ENCODE measurements at places on chromosomes 3 and 15.

GRCh38 chr15:80875568-80876347 lies 96.6 kb downstream of the CEMIP start:
- no peak for DNase-seq

DNA sequence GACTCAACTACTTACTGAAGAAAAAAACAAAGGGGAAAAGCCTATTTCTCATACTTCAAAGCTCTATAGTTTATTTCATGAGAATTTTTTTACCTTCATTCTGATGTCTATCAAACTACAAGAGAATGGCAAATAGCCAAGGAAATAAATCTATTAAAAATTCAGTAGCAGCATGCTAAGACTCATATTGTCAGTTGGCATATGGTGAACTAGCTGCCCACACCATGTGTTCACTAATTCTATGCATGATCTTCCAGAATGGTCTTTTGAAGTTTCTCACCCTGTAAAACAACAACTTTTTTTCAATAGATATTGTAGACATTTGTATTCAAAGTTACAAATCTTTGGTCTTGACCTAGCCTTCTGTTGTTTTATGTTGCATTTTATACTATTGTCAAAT lies 386.2 kb downstream of the RSL24D1 start:
- DNase-seq: no peak

- no peak for DNase-seq
These were observed 38.1 kb upstream of the SPPL2A start for GRCh38 chr15:50803479-50804180.

DNA sequence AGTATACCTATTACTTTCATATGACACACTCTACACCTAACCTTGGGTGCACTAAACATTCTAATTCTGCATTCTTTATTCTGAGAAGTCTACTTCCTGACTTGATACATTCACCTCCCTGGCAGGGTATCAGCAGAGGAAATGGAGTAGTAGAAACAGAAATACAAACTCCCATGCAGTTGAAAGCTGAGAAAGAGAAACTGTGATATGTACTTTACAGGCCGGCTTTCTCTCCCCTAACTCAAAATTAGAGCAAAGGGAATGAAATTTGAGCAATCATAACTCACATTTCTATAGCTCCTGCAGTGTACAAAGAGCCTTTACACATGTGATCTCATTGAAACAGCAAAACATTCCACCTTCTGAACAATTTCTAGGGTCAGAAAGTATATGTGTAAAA lies 135.5 kb upstream of the COL8A1 start:
- no peak for DNase-seq

- no peak for DNase-seq
These were observed 63.9 kb downstream of the CGNL1 start for GRCh38 chr15:57440167-57440566.

- DNase-seq: no peak
These were observed 3.6 kb downstream of the TAGLN3 start for GRCh38 chr3:112002096-112002971.

GRCh38 chr15:49314716-49315115 lies 108.3 kb upstream of the FGF7 start:
- no peak for DNase-seq

DNA sequence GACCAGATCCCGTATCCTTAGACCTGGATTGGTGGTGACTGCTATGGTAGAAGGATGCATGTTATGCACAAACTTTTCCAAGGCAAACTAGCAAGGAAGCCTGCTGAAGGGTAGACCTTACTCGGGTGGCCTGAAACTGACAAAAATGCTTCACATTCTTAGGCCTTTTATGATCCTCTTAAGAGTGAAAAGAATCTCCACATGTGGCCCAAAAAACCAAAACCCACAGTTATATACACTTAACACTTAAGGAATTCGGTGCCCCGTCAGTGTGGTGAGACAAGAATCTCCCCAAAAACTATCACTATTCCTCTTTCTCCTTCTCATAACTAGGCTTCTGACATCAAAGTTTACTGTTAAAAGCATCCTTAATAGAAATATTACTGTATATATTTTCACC lies 130.1 kb upstream of the SOX2 start:
- DNase-seq: no peak

DNA sequence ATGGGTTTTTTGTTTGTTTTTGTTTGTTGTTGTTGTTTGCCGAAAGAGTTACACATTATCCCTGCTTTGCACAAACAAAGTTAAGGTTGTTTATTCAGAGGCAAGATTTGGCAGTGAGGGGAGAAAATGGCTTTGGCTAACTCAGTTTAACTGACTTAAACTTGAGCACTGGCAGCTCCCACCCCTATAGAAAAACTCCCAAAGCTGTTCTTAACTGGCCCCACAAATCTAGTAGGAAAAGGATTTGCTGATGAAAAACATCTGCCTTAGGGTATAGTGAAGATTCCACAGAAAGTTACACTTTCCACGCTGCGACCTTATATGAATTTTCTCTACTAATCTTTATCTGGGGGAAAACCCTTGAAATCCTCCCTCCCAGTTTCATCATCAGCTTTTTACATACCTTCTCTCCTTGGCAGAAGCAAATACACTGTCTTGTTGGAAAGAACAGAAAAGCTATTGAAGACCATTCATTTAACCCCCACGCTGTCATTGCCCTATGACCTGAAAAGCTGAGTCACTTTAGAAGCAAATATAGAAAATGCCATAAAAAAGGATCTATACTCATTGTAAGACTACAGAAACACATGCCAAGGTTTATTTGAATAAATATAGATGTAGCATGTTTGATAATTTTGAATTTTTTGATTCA lies 551.7 kb downstream of the NR2F2 start:
- DNase-seq: no peak

DNA sequence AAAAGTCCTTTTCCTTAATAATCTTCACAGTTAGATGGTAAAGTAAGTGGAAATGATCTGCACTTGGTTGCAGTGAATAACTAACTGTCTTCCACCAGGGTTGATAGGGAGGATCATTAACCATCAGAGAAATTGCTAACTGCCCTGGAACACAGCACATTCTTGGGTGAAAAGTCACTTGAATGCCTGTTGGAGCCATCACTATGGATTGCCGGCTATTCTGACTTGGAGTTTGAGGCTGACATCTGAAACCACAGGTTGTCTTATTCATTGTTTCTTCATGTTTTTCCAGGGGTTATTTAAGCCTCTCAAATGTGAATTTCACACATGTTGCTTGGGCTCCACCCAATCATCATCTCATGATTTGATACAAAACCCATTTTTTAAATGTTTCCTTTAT lies 901.4 kb downstream of the MCTP2 start:
- no peak for DNase-seq

GRCh38 chr15:66956672-66957430 lies 108.6 kb upstream of the SMAD3 start:
- DNase-seq: no peak

GRCh38 chr3:155158346-155159037 lies 78.4 kb downstream of the MME start:
- DNase-seq: no peak

DNA sequence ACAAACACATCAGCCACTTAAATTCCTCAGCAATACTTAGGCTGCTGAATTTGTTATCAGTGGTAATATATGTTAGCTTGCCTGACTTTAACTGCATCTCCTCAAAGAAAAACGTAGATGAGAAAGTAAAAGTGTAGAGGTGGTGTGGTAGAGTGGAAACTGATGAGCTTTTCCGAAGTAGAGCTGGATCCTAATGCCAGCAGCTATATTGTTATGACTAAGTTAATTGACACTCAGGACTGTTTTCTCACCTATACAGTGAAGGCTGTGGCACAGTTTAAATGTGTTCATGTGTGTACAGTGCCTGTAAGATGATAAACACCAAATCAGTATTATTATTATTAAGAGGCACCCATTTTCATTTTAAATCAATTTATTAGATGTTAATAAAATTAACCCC lies 174.9 kb downstream of the TNIK start:
- no peak for DNase-seq

- no peak for DNase-seq
These were observed 55.5 kb upstream of the MRPS22 start for GRCh38 chr3:139288266-139288821.

- no peak for DNase-seq
These were observed 3.2 kb downstream of the PTPRG start for GRCh38 chr3:61564395-61565059.

GRCh38 chr3:8734137-8734878 lies 706 bp downstream of the CAV3 start:
- no peak for DNase-seq

- no peak for DNase-seq
These were observed 26.6 kb upstream of the PLAAT1 start for GRCh38 chr3:193214445-193214844.

DNA sequence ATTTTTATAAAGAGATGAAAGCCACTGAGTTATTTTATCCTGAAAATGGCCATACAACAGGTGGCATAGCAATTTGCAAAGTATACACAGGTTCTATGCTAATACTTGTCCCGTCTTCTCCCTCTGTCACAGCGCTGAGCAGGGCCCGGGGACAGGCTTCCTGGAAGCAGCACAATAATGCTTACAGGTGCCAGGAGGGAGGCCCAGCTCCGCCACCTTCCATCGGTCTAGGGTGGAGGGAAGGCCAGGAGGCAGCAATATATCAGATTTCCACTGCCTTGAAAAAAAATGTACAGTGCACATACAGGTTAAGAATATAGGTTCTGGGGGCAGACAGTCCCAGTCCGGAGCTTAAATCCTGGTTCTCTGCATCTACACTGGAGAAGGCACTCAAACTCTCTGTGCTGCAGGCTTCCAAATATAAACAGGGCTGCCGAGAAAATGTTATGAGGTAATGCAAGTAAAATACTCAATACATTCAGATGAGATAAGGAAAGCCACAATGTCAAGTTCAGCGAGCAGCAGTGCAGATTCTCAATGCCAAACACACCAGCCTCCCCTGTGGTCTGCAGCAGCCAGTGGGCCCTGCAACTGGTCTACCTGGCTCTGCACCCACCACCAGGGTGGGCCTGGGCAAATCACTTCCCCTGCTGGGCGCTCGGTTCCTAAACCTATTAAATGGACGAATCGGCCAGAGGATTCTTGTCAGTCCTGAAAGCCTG lies 189.6 kb downstream of the XXYLT1 start:
- no peak for DNase-seq

- no peak for DNase-seq
These were observed 134.3 kb downstream of the POLQ start for GRCh38 chr3:121411523-121411922.

DNA sequence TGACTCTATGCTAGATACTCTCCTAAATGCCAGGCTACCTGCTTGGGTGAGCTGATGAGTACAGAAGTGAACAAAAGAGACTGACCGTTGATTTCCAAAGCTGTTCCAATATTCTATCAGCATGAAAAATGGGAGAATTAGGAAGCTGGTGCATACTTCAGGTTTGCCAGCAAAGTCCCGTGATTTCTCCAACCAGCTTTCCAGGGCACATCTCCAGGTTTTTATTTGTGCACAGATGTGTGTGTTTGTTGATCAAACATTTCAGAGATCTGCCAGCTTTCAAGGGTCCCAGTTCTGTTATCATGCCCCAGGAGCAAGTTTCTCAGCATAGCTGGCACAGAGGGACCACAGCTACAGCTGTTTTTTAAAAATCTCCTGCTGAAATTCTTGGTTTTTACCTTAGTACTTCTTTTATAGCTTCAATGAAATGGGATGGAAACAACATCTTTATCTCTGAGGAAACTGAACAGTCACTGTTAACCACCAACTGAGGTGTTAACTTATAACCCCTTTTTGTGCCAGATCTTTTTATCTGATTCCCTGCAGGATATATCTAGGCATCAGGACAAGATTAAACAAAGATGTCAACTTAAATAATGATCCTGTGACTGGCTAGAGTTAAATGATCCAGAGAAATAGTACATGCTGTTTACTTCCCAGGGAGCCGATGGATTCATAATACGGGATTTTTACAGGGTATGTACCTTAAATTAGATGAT lies 380.8 kb downstream of the GRM7 start:
- DNase-seq: no peak

- DNase-seq: peak; percentile 68
These were observed at the start of gene LOXL1 for GRCh38 chr15:73926219-73927002. Gene LOXL1 (plus strand): TSS chr15:73926462. CDS start chr15:73926784, 322 bp downstream.

GRCh38 chr3:99647081-99647480 lies 8.7 kb downstream of the COL8A1 start:
- DNase-seq: no peak

- no peak for DNase-seq
These were observed 26.8 kb upstream of the ZBTB38 start for GRCh38 chr3:141341536-141341935.

DNA sequence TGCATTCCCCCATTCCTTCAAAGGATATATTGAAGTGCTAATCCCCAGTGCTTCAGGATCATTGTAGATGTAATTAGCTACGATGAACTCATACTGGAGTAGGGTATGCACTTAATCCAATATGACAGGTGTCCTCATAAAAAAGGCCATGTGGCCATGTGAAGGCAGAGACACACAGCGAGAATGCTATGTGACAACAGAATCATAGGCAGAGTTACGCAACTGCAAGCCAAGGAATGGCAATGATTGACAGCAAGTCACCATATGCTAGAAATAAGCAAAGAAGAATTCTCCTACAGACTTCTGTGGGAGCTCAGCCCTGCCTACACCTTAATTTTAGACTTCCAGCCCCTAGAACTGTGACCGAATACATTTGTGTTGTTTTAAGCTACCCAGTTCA lies 875.6 kb upstream of the ROBO1 start:
- DNase-seq: no peak

DNA sequence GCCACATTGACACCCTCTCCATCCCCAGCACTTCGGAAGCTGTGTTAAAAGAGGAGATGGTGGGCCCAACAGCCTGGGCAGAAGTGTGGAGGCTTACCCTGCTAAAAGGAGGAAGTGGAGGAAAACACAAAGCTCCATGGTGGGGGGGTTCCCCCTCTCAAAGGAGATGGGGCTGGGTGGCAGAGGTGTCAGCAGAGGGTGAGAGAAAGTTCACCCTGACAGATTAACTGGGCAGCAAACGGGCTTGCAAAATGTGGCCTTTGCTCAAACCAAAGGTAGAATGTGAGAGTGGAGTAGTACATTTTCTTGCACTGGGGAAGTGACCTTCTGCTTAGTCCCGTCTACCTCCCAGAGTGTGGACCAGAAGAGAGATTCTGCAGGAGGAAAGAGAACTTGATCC lies 44.7 kb downstream of the MYO1E start:
- no peak for DNase-seq

- DNase-seq: no peak
These were observed 32.0 kb downstream of the DNAH12 start for GRCh38 chr3:57512166-57512565.

DNA sequence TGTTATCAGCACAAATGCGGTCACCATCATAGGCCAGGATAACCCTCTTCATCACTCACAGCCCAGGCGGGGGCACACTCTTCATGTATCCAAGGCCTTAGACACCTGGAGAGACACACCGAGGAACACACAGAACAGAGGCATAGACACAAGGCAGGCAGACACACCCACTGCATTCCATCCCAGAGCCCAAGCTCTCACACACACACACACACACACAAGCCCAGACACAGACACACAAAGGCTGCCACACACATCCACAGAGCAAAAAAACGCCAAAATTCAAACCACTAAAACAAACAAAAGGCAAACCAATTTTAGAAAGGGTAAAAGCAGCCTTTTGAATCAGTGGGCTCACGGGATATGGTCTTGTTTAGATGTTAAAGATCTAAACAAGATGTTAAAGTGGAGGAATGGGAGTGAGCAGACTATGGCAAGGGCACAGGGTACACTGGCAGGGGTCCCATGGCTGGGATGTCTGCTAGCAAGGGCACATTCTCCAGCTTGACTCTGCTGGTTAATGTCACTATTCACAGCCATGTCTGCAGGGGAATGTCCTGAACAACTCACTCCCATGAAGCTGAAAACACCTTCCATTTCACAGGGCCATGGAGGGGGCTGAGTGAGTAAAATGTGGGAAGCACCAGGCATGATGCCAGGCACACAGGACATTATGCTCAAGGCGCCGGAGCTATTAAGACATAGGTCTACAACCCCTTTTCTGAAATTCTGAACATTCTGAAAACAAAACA lies 14.9 kb upstream of the CRABP1 start:
- DNase-seq: no peak

All from iPS DF 19.7 (cell line).